Activated CD8-positive, alpha-beta T cell treated with anti-CD3 and anti-CD28 coated beads for 36 hours (primary cell): ENCODE measurements at places on chromosomes 3 and 15.

DNA sequence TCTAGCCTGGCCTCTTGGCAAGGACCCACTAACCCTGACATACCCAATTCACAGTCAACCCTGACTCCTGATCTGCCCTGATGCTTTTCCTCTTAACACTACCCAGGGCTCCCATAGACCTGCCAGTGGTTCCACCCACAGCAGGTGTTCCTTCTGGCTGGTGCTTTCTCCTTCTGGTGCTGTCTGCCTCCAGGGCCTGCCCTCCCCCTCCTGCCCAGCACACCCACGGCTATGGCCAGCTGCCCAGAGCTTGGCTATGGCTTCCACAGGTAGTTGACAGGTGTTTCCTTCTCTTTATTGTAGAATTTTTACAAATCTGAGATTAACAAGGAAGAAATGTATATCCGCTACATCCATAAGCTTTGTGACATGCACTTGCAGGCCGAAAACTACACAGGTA lies 46.5 kb upstream of the MANF start:
- H3K4me3 ChIP-seq: no peak overlapping the region
- no peaks in the 10 kb centered on the region for H3K27me3 ChIP-seq
- no peaks in the 10 kb centered on the region for H3K36me3 ChIP-seq
- H3K4me1 ChIP-seq: peaks cover 4% of the 10 kb centered on the region

- H3K4me3 ChIP-seq: no peak overlapping the region
- H3K4me1 ChIP-seq: no peaks in the 10 kb centered on the region
- no peak overlapping the region for H3K27ac ChIP-seq
- H3K36me3 ChIP-seq: no peaks in the 10 kb centered on the region
- no peak for DNase-seq
These were observed 713.7 kb upstream of the SEMA6D start for GRCh38 chr15:47003568-47003967.

DNA sequence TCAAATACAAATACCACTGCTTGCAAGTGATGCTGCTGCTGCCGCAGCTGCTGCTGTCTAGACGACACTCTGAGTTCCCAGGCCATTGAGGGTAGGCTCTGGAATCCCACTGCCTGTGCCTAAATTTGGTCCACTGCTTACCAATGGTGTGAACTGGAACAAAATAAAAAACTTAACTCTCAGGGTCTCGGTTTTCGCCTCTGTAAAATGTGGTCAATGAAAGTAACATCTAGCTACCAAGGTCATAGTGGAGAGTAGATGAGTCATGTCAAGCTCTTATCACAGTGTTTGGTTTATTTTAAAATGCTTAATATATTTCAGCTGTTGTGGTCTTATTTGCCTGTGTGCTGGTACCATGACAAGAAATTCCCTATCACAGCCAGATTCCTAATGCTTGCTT lies 299.3 kb downstream of the CLSTN2 start:
- peaks cover 4% of the 10 kb centered on the region for H3K27me3 ChIP-seq
- DNase-seq: no peak
- no peaks in the 10 kb centered on the region for H3K36me3 ChIP-seq
- H3K27ac ChIP-seq: no peak overlapping the region

DNA sequence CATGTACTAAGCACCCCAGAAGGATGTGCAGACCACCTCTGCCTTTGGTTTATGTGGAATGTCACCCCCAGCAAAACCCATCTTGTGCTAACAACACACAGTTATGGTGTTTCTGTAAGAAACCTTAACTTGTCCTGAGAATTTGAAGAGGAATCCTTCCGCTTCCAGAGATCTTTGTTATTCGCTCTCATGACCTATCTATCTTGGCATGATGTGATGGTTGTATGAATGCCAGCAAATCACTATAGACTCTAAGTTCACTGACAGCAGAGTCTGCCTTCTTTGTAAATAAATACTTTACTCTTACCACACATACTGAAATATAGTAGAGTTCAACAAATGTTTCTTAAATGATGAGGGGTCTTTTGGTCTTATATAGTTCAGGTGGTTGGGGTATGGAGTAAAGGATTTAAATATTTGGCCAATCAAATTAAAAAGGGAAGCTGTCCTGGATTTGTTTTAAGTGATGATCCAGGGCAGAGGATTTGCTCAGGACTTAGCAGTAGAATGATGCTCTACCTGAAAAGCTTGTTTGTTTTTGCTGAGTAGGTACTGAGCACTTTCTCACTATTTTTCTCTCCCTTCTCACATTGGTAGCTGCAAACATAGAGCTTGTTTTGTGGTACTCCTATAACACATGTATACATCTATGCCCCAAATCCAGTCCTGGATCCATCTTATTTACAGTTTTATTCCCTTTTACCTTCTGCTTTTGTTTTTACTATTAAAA lies 27.9 kb upstream of the RTP1 start:
- H3K36me3 ChIP-seq: no peaks in the 10 kb centered on the region
- no peak for DNase-seq
- H3K4me3 ChIP-seq: no peak overlapping the region
- H3K4me1 ChIP-seq: peaks cover 2% of the 10 kb centered on the region

- no peak for DNase-seq
- no peak overlapping the region for H3K4me3 ChIP-seq
- peaks cover 14% of the 10 kb centered on the region for H3K27me3 ChIP-seq
- peaks cover 2% of the 10 kb centered on the region for H3K4me1 ChIP-seq
- H3K27ac ChIP-seq: no peak overlapping the region
These were observed 4.5 kb upstream of the CPEB1 start for GRCh38 chr15:82651708-82652107.

DNA sequence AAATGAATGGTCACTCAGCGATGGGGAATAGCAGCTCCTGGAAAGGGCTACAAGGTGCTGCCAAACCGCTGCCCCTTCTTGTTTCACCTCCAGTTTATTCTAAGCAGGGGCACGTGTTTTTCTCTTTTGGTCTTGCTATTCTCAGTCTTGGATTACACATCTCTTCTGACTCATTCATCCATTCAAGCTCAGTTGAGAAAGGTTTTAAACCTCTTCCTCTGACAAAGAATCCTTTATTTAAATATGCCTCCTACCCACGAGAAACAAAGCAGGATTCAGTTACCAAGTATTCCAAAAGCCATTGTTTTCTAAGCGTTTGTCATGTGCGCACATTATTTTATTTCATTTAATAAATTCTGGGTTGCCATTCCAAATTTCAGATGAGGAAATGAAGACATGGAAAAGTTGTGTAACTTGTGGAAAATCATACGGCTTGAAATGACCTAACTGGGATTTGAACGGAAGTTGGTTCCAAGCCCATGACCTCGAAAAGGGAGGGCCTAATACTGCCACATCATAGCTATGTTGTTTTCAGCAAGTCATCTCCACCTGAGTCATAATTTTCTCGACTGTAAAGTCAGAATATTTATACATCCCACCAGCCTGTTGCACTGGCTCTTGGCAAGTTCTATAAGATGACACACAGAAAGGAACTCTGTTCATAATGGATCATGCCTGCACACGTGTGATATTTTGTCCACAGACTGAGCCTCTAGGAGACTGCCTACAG lies 292.0 kb upstream of the SLCO3A1 start:
- DNase-seq: no peak
- H3K27ac ChIP-seq: no peak overlapping the region
- H3K27me3 ChIP-seq: peaks cover 3% of the 10 kb centered on the region
- H3K4me1 ChIP-seq: no peaks in the 10 kb centered on the region

DNA sequence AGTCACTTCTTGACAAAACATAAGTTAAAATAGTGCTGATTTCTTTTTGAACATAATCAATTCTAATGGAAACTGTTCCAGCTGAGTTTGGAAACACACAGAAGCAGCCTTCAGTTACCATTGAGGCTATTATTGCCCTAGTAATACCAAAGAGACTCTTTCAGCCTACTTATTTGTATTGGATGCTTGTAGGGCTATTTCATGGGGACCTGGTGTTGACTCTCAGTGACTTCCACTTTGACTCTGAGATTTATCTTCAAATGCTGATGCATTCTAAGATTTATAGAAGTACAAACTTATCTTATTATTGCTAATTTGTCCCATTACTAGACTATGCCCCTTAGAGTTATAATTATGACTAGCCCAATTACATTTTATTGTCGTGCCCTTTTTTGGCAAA lies 67.4 kb downstream of the CMSS1 start:
- H3K36me3 ChIP-seq: peaks cover 8% of the 10 kb centered on the region
- no peak overlapping the region for H3K4me3 ChIP-seq
- no peaks in the 10 kb centered on the region for H3K27me3 ChIP-seq
- peaks cover 18% of the 10 kb centered on the region for H3K4me1 ChIP-seq

- H3K4me3 ChIP-seq: no peak overlapping the region
- no peaks in the 10 kb centered on the region for H3K36me3 ChIP-seq
- peak overlapping the region; percentile 79 for H3K27ac ChIP-seq
- peak; percentile 64 for DNase-seq
- H3K4me1 ChIP-seq: peaks cover 18% of the 10 kb centered on the region
These were observed 237.1 kb upstream of the CFAP20DC start for GRCh38 chr3:59286791-59287531.

GRCh38 chr3:151568184-151568583 lies 107.3 kb upstream of the IGSF10 start:
- H3K36me3 ChIP-seq: no peaks in the 10 kb centered on the region
- DNase-seq: no peak
- H3K4me1 ChIP-seq: no peaks in the 10 kb centered on the region
- no peaks in the 10 kb centered on the region for H3K27me3 ChIP-seq
- H3K4me3 ChIP-seq: no peak overlapping the region

- H3K27me3 ChIP-seq: no peaks in the 10 kb centered on the region
- no peaks in the 10 kb centered on the region for H3K36me3 ChIP-seq
- DNase-seq: no peak
- H3K4me3 ChIP-seq: no peak overlapping the region
- peaks cover 17% of the 10 kb centered on the region for H3K4me1 ChIP-seq
These were observed 1.1 kb downstream of the TP63 start for GRCh38 chr3:189632242-189632641.

- no peaks in the 10 kb centered on the region for H3K4me1 ChIP-seq
- H3K27me3 ChIP-seq: no peaks in the 10 kb centered on the region
- no peak overlapping the region for H3K4me3 ChIP-seq
- DNase-seq: no peak
These were observed 51.9 kb downstream of the SEMA6D start for GRCh38 chr15:47769166-47769565.

GRCh38 chr3:98972155-98972554 lies 70.7 kb upstream of the DCBLD2 start:
- H3K4me3 ChIP-seq: no peak overlapping the region
- DNase-seq: no peak
- peaks cover 4% of the 10 kb centered on the region for H3K4me1 ChIP-seq
- H3K27ac ChIP-seq: no peak overlapping the region
- H3K27me3 ChIP-seq: peaks cover 3% of the 10 kb centered on the region
- no peaks in the 10 kb centered on the region for H3K36me3 ChIP-seq

DNA sequence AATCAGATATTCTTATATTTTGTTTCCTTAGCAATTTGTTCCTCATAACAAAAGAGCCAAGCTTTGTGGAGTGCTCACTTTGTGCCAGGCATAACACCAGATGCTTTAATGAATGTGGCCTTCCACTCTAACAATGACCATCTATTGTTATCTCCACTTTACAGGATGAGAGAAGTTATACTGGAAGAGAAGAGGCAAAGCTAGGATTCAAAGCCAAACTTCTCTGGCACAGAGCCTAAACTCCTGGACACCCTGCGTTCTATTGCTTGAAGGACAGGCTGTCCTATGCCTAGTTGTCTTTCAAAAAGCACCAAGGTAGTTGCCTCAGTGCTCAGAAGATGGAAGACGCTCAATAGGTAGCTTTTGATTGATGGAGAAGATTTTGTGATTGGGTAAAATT lies 123.2 kb upstream of the FEZF2 start:
- DNase-seq: no peak
- no peaks in the 10 kb centered on the region for H3K4me1 ChIP-seq
- no peaks in the 10 kb centered on the region for H3K36me3 ChIP-seq
- no peaks in the 10 kb centered on the region for H3K27me3 ChIP-seq
- H3K27ac ChIP-seq: no peak overlapping the region

DNA sequence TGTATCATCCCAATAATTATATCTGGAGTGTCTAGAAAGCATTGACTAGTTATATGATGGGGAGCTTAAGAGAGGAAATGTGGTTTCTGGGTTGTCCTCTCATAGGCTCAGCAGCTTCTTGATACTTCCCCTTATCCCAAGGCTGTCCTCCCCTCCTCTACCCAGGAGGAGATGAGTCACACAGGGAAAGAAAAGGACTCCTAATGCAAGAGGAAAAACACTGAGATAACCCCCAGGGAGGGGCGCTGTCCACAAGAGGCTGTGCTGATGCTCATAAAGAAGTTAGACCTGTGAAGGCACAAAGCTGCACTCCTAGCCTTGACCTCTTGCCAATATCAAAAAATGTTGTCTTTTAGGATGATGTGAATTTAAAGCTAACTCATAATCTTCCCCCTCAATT lies 28.8 kb upstream of the GYG1 start:
- peaks cover 3% of the 10 kb centered on the region for H3K27me3 ChIP-seq
- no peaks in the 10 kb centered on the region for H3K36me3 ChIP-seq
- H3K4me1 ChIP-seq: no peaks in the 10 kb centered on the region
- H3K4me3 ChIP-seq: no peak overlapping the region

GRCh38 chr15:36571301-36571700 lies 8.1 kb upstream of the CDIN1 start:
- no peaks in the 10 kb centered on the region for H3K36me3 ChIP-seq
- H3K4me1 ChIP-seq: no peaks in the 10 kb centered on the region
- H3K27me3 ChIP-seq: peaks cover 14% of the 10 kb centered on the region
- no peak overlapping the region for H3K4me3 ChIP-seq
- H3K27ac ChIP-seq: no peak overlapping the region
- DNase-seq: no peak

GRCh38 chr3:8856721-8857120 lies 87.3 kb upstream of the OXTR start:
- H3K4me1 ChIP-seq: no peaks in the 10 kb centered on the region
- H3K4me3 ChIP-seq: no peak overlapping the region
- H3K27ac ChIP-seq: no peak overlapping the region
- no peaks in the 10 kb centered on the region for H3K27me3 ChIP-seq

DNA sequence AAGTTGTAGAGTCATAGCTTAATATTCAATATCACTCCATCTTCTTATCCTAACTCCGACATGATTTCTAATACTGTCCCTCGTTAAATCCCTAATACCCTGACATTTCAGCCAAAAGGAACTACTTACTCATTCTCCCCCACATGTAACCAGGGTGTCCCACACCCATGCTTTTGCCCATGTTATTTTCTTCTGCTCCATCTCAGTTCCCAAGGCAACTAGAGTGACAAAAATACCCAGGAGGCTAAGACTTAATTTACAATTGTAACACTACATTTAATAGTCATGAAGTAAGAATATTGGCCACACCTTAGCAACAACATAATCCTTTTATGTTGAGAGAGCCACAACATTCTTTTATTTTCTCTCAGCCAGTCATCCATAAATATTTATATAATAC lies 248.5 kb upstream of the TGFBR2 start:
- H3K4me1 ChIP-seq: peaks cover 40% of the 10 kb centered on the region
- no peak for DNase-seq
- no peak overlapping the region for H3K4me3 ChIP-seq
- H3K27me3 ChIP-seq: no peaks in the 10 kb centered on the region
- H3K36me3 ChIP-seq: no peaks in the 10 kb centered on the region

- no peaks in the 10 kb centered on the region for H3K36me3 ChIP-seq
- peaks cover 33% of the 10 kb centered on the region for H3K4me1 ChIP-seq
- peak; percentile 51 for DNase-seq
- no peak overlapping the region for H3K4me3 ChIP-seq
- no peak overlapping the region for H3K27ac ChIP-seq
- no peaks in the 10 kb centered on the region for H3K27me3 ChIP-seq
These were observed 17.4 kb downstream of the GPR160 start for GRCh38 chr3:170055209-170055608.

- H3K27me3 ChIP-seq: peaks cover 11% of the 10 kb centered on the region
- no peak overlapping the region for H3K27ac ChIP-seq
- no peaks in the 10 kb centered on the region for H3K36me3 ChIP-seq
- no peaks in the 10 kb centered on the region for H3K4me1 ChIP-seq
These were observed 74.9 kb downstream of the TIPARP start for GRCh38 chr3:156749244-156749643.
